ENCODE measurements at places on chromosomes 6 and 20.

DNA sequence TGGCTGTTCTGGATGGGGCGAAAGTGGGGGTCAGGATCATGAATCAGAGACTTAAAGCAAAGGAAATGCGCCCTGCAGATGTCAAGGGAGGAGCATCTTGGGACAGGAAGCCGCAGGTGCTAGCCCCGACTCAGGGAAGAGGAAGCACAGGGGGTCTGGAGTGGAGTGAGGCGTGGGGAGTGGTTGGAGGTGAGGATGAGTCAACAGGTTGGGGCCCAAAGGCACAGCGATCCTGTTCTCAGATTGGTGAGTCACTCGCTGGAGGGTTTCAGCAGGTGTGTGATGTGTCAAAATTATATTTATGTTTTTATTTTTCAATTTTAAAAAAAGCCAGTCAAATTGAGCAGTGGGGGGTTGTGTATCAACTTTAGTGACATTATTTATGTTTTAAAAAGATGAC is 19.0 kb downstream of the PACSIN1 start:
- DNase-seq, result peak; percentile 97

DNA sequence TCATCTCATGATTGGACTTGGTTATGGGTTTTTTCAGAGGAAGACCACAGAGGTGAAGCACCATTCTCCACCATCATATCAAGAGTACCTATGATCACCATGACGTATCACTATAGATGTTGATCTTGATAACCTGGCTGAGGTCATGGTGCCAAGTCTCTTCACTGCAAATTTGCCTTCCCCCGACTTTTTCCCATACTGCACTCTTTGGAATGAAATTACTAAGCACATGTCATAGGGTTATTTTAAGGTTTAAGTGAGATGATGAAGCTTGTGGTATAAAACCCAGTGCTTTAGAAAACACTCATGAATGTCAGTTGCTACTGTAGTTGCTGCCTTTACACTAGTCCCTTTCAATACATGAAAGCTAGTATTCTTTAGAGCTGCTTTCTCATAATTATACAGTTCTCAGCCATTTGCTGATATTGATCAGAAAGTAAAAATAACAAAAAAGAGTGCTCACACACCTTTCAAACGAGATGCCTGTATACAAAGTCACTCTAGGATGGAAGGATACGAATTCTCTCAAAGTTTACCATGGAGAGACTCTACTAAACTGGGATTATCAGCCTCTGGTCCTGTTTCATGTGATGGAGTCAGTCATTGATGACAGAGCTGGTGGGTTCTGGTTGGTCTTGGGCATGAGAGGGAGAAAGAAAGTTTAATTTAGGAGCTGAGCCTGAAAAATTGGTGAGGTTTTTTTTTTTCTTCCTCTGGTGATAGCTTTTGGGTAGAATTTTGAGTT is 228.1 kb downstream of the PRL start:
- no peak for DNase-seq

DNA sequence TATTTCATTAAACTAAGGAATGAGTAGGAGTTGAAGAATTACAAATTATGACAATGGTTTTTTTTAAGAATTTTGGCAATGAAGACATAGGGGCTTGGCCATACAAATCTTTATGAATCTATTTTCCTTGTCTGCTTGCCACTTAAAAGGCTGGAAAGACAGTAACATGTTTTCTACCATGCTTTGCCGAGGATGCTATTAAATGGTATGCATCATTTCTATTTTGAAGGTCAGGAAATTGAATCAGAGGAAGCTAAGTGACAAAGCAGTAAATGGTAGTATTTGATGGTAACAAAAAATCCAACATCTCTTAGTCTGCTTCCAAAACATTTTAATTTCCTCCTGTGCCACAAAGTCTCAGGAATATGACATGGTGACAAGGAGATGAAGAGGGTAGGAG is 287.2 kb downstream of the RFPL4B start:
- DNase-seq, result no peak

GRCh38 chr6:137496368-137496767 is 2.2 kb upstream of the OLIG3 start:
- no peak for DNase-seq

DNA sequence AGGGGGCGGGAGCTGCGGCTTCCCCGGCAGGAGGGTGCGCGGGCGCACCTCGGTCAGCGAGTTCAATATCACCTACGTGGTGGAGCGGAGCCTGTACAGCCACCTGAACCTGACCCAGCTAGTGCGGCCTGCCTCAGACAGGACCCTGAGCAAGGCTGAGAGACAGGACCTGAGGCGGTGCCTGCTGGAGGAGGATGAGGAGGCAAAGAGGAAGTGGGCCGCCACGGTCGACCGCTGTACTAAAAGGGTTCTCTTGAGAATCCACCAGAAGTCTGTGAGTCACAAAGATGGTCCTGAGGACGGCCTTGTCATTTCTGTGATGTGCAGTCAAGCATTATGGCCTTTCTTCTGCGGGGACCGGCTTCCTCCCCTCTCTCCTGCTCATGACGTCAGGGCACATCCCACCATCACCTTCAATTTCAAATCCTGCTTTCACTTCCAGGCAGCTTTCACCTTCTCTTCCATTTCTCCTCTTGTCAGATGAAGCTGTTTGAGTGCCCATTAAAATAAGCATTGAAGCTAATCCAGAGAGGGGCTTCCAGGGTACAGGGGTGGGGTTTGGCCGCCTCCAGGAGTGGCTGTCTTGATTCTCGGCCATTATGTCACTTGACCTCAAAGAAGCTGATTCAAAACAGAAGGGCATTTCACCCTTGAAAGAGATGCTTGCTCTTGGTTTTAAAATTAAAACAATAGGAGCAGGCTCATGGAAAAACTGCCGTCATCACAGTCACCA is 177.6 kb downstream of the SASH1 start:
- DNase-seq, result no peak

Data from NCI-H1417 (cell line).